SJSA1 (cell line): ENCODE measurements at places on chromosomes 5 and 9. TPM values are rescaled to one million over a fixed set of nuclear protein-coding genes. Genes with fewer than 3 reads are reported as not detected.

DNA sequence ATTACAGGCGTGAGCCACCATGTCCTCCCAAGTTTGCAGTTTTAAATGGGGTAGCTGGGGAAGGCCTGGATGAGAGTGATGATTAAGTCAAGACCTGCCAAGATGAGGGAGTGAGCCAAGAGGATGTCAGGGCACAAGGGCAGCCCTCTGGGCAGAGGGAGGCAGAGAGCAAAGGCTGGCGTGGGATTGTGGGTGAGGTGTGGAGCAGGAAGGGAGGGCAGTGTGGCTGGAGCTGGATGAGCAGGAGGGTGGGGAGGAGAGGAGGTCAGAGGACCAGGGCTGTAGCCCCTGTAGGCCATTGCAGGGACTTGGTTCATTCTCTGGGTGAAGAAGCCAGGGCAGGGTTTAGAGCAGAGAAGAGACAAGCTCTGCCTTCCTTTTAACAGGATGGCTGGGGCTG lies 53.7 kb upstream of the CTNNA1 start:
- DNase-seq = no peak

GRCh38 chr5:9834871-9835770 lies 205.0 kb upstream of the TAS2R1 start:
- no peak for DNase-seq

GRCh38 chr5:68644971-68645370 lies 429.4 kb downstream of the PIK3R1 start:
- DNase-seq = no peak

GRCh38 chr5:97499605-97500004 lies 316.6 kb upstream of the RIOK2 start:
- DNase-seq = no peak

DNA sequence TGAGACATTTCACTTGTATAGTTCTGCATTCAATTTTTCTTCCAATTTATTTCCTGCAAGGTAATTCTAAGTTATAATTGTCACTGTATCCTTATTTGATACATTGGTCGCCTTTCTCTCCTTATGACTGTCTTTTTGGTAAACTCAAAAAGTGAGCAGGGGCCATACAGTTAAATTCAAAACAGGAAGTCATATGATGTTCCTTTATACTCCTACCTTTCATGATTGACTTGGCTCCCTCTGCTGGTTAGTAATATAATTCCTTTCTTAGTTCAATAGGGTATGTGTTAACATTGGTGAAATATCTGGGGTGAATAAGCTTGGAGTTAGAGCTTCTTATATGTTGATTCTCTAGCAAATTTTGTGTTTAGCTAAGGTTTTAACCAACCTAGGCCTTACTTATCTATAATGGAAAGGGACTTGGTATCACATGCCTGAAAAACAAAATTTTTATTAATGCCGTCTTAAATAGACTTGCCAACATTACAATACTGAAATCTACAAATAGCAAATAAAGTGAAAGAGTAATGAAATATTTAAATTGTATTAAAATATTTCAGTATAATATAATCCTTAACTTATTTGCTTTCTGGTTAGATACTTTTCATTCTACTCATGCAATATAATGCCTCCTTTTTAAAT lies 6.0 kb upstream of the NIPBL start:
- no peak for DNase-seq

GRCh38 chr5:39073767-39074016 lies 507 bp downstream of the RICTOR start:
- DNase-seq = no peak

DNA sequence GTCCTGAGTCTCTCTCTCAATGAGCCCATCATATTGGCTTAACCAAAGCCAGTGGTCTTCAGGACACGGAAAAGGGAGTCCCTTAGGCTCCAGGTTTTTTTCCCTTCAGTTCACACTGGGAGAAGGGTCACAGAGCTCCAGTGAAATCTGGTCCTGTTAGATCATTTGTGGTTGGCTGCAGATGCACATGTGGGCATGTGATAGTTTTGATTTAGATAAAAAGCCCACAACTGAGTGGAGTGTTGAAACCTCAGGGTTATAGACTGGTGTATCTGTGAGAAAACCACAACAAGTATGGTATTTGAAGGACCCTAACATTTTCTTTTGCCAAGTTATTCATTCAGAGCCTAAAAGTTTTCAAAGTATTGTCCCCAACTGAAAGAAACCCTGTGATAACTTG lies 46.7 kb downstream of the PRLR start:
- no peak for DNase-seq

DNA sequence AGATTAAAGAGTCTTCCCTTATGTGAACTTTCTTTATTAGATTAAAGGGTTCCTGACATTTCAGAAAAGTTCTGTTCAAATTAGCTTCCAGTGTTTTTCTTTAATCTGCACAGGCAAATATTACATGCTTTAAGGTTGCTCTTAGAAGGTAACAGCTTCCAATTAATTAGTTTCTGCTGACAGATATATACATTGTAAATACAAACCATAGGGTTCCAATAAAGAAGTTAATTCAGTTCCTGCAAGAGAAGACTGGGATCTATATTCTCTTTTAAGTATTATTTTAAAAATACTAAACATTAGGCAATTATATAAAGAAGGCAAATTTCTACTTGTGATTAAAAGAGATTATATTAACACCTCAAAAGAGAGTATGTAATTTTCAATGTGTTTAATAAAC lies 795.7 kb downstream of the MAT2B start:
- DNase-seq = no peak

The CCNG1 gene
- 191 and 195 TPM in 2 replicates for total RNA-seq

The SHISAL2B gene
- not detected in 2 replicates for total RNA-seq

The NR6A1 gene
- total RNA-seq = 0.88 and 1.0 TPM in 2 replicates

The TGFBI gene
- total RNA-seq = 172 and 185 TPM in 2 replicates

DNA sequence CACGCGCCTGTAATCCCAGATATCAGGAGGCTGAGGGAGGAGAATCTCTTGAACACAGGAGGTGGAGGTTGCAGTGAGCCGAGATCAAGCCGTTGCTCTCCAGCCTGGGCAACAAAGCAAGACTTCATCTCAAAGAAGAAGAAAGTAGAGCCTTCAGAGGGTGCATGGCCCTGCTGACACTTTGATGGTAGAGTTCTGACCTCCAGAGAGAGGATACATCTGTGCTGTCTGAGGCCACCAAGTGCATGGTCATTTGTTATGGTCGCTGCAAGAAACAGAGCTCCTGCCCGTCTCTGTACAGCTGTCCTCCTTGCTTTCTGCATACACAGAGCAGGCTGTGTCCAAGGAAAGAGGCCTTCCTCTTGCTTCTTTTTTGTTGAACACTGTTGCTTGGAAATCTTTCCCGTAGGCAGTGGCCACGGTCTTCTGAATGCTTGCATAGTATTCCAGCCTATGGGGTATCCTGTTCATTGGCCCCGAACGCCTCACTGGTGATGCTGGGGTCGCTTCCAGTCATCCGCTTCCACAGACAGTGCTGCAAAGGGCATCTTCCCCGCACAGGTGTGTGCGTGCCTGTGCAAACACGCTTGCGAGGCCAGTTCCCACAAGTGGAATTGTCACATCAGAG lies 36.8 kb upstream of the UNC5A start:
- DNase-seq = peak; percentile 37

DNA sequence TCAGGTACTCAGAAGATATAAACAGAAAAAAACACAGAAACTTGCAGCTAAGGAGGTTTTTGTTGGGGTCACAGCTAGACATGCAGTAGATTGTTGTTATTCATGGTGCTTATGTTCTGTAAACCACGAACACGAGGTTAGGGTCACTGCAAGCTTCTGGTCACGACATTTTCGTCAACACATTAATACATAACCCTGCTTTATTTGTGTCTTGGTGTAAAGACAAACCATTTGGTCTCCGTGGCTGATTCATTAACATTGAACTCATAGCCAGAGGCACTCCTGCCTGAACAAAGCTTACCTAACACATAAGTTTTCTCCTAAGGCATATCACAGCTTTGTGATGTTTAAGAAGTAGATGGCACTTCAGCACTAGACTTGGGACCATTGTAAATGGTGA lies 16.9 kb downstream of the TEK start:
- DNase-seq = no peak

DNA sequence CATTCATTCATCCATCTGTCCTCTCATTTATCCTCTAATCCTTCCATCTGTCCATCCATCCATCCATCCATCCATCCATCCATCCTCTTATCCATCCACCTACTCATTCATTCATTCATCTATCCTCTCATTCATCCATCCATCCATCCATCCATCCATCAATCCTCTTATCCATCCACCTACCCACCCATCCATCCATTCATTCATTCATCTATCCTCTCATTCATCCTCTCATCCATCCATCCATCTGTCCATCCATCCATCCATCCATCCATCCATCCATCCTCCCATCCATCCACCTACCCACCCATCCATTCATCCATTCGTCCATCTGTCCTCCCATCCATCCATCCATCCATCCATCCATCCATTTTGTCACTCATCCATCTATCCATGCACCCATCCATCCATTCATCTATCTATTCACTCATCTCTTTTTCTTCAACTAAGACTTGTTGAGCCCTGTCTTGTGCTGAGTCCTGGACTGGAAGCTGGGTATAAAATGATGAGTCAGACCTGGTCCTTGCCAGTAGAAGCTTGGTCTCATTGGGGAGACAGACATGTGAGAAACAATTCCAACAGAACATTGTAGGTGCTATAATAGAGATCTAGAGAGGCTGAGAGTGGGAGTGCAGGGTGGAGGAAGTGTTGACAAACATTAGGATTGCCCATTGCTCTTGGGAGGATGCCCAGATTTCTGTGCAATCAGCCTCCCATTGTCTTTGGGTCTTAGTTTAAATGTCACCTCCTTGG lies 55.0 kb upstream of the IER5L start:
- no peak for DNase-seq
